Testis (tissue), 5 donors: ENCODE measurements at places on chromosomes 7 and 10.
A peak's percentile ranks its signal among the peaks of the same experiment; 100 is the strongest.

DNA sequence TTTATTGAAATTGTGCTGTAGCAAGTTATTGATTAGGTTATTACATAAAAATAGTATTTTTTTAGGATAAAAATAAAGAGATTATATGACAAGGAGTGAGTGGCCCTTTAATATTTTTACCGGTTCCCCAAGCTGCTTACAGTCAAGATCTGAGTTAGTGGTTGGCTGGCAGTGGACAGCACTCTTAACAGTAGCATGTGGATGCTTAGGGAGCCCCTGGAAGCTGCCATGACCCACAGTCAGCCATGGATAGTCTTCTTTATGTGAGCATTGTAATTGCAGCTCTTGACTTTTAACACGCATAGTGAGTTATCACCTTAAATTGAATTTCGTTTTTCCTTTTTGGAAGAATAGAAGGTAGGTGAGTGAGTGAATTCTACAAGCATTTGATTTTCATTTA is 22.1 kb downstream of the RAB18 start:
- no peak for DNase-seq

- no peak for DNase-seq
These were observed 261.1 kb upstream of the RNF32 start for GRCh38 chr7:156379324-156380070.

GRCh38 chr10:84665883-84666463 is 337.6 kb downstream of the CCSER2 start:
- peak; percentile 43 for DNase-seq

- DNase-seq = peak; percentile 98
These were observed 582 bp downstream of the HBP1 start for GRCh38 chr7:107169120-107170050.

DNA sequence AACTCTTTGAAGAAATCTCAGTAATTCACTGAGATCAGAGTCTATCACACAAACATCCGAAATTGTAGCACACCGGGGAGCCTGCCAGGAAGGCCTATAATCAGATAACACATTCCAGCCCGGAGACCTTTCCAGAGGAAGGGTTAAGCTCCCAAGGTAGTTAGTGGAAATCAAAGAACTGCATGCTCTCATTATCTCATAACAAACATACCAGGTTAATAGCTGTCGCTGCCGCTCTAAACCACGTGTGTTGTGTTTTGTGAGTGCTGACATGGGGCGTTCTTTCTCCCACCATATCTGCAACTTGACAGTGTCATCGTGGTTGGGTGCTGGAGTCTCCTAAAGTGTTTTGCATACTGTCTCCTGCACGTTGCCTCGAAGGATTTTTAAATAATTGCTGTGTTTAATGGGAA is 120.7 kb upstream of the CARD11 start:
- no peak for DNase-seq

- no peak for DNase-seq
These were observed 78.6 kb downstream of the TNS3 start for GRCh38 chr7:47503281-47503680.

GRCh38 chr10:117071286-117072050 is 66.5 kb upstream of the SHTN1 start:
- DNase-seq = no peak

- DNase-seq = peak; percentile 41
These were observed 21.0 kb upstream of the FRAT2 start for GRCh38 chr10:97355571-97355975.

- no peak for DNase-seq
These were observed 116.8 kb upstream of the AGR3 start for GRCh38 chr7:16998481-16999051.

GRCh38 chr10:119768455-119769094 is 42.7 kb downstream of the INPP5F start:
- no peak for DNase-seq

DNA sequence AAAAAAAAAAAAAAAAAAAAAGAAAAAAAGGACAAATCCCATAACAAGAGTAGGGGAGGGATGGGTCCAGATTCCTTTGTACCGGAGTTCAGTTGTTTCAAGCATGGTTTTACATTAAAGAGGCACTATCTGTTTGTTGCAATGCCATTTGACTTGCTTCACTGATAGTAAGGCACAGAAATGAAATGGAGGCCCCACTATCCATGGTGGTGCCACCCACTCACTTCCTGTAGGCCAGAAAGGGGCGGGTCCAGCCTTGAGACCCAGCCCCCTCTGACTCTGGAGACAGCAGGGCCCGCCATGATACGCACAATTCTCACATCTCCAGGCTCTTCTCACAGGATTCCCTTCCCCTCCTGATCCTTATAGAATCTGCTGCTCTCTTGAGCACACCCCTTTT is 100.0 kb downstream of the CLEC2L start:
- DNase-seq = no peak

DNA sequence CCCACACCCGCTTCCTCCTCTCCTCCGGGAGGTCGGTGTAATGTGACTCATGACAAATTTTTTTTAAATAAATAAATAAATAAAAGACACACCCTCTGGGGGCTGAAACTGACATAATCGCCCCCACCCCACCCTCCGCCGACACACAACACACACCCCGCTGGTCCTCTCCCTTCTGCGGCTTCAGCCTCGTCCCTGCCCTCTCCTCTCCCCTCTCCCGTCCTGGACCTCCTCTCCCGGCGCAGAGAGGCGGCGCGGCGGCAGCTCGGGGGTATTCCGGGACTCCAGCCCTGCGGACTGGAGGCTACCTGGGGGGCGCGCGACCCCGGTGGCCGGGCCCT is 686 bp downstream of the ABI1 start:
- peak; percentile 62 for DNase-seq

- DNase-seq = peak; percentile 80
These were observed 83.9 kb upstream of the PDLIM1 start for GRCh38 chr10:95374597-95375209.

- DNase-seq = no peak
These were observed 137.6 kb upstream of the SAMD8 start for GRCh38 chr10:74973741-74974392.

- no peak for DNase-seq
These were observed 57.6 kb downstream of the NKX6-2 start for GRCh38 chr10:132728321-132728720.
